ENCODE measurements at places on chromosomes 16 and 17.

DNA sequence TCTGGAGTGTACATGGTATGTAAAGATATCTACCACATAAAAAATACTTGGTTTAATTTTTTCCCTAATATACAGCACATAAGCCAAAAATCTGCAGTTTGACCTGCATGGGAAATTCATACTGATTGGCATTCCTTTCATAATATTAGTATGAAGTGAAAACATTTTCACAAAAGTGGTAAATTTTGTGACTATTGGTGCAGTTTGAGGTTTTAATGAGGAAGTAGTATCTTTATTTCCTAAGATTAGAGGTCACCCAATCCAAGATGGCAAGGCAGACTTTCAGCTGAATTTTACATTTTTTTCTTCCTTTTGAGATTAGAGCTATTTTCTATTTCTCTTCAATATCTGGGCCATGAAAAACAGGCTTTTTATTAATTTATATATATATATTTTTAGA lies 21.2 kb downstream of the METTL9 start:
- DNase-seq, result no peak

DNA sequence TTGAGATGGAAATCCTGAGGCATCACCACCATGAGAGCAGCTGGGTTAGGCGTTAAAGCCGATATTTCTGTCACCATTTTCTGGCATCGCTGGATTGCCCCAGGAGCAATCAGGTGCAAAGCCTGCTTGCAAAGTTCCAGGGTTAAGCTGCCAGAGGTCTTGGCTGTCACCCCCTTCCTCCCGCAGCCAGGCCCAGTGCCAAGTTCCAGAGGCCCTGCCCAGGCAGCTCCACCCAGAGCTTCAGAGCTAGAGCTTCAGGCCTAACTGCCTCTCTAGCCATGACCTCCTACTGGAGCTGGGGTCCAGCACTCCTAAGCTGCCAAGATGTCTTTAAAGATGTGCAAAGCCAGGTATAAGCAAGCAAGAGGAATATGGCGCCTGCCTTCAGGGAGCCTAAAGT lies 8.8 kb upstream of the TMEM238L start:
- no peak for DNase-seq

- no peak for DNase-seq
Observed at GRCh38 chr17:75603123-75603522, 15.5 kb downstream of the MYO15B start.

DNA sequence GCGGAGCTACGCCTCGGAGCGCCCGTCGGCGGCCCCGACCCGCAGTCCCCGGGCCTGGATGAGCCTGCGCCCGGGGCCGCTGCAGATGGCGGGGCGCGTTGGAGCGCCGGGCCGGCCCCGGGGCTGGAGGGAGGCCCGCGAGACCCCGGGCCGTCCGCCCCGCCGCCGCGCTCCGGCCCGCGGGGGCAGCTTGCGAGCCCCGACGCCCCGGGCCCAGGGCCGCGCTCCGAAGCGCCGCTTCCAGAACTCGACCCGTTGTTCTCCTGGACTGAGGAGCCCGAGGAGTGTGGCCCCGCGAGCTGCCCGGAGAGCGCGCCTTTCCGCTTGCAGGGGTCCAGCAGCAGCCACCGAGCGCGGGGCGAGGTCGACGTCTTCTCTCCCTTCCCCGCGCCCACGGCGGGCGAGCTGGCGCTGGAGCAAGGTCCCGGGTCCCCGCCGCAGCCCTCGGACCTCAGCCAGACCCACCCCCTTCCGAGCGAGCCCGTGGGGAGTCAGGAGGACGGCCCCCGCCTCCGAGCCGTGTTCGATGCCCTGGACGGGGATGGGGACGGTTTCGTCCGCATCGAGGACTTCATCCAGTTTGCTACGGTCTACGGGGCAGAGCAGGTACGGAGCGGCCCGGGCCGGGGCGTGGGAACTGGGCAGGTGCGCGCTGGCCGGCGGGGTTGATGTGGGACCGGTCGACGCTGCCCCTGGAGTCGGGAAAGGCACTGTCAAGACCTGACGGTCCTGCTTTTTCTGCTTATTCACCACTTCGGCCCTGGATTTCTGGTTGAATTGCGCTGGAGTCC lies 861 bp downstream of the RAB11FIP3 start:
- no peak for DNase-seq

- DNase-seq, result no peak
Observed at GRCh38 chr16:76932541-76933211, 258.3 kb upstream of the MON1B start.

DNA sequence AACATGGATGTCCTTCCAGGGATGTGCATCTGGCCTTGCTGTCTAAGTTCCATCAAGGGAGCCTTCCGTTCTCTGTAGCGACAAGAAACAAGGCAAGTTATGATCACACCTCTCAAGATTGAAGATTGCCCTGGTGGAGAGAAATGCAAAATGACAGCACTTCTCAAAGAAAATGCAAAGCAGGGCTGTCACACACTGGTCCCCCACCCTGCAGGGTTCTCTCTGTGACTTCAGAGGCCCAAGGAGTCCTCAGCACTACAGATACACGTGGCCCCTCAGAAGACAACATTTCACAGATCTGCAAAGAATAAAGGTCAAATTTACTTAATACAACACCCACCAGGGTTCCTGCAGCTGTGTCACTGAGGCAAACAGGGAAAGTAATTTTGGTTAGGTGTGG lies 60.7 kb upstream of the TEX2 start:
- no peak for DNase-seq

DNA sequence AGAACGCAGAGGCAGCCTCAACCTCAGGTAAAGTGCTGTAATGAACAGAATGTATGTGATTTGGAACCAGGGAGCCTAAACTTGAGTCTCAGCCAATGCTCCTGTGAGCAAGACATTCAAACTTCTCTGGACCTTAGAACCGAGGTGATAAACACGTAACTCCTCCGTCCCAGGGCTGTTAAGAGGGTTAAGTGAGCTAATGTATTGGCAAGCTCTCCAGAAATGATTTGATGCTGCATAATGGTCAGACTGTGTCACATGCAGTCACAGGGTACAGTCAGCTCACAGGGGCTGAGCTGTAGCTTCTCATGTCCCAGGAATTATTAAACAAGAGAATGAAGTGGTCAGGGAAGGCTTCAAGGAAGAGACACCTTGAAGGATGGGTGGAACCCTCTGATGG lies 10.0 kb upstream of the SLC4A1 start:
- DNase-seq, result no peak

DNA sequence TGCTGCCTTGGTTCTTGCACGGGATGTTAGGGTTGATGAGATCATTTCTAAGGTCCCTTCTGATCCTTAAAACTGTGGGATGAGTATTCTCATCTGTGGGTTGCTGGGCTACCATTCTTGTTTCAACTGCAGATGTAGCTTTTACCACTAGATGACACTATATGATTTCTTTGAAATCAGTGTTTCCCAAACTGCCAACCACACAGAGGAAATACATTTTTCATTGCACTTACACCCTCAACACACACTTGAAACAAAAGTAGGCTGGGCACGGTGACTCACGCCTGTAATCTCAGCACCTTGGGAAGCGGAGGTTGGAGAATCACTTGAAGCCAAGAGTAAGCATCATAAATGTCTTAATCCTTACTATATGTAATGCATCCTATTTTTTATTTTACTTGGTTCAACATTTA lies 15.3 kb downstream of the LCMT1 start:
- DNase-seq, result peak; percentile 54

- DNase-seq, result no peak
Observed at GRCh38 chr16:24686678-24687077, 42.8 kb upstream of the TNRC6A start.

DNA sequence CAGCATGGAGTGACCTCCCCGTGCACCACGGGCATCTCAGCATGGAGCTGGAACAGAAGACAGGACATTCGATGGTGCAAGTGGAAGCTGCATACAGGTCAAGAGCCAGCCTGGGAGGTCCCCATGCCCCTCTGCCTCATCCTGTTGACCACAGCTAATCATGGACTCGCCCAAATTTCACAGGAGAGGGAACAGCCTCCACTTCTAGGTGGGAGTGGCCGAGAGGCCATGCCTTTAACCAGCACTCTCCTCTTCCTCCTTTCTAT lies 3.8 kb upstream of the SLC47A2 start:
- DNase-seq, result no peak

GRCh38 chr17:56125830-56126819 lies 27.1 kb upstream of the ANKFN1 start:
- peak; percentile 30 for DNase-seq

GRCh38 chr17:21378553-21378952 lies 2.4 kb downstream of the KCNJ12 start:
- DNase-seq, result no peak

GRCh38 chr17:19656851-19657581 lies 8.5 kb downstream of the ALDH3A2 start:
- DNase-seq, result no peak

DNA sequence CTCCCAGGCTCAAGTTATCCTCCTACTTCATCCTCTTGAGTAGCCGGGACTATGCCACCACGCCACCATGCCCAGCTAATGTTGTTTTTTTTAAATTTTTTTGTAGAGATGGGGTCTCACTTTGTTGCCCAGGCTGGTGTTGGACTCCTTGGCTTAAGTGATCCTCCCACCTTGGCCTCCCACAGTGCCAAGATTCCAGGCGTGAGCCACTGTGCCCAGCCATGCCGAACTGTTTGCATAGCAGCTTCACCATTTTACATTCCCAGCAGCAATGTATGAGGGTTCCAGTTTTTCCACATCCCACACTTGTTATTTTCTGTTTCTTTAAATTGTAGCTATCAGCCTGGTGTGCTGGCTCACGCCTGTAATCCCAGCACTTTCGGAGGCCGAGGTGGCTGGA lies 2.2 kb upstream of the CTRB1 start:
- no peak for DNase-seq

GRCh38 chr16:66223176-66223780 lies 143.2 kb upstream of the CDH5 start:
- no peak for DNase-seq

- DNase-seq, result peak; percentile 99
Observed at GRCh38 chr17:1716912-1717695, 6.9 kb upstream of the TLCD2 start.

DNA sequence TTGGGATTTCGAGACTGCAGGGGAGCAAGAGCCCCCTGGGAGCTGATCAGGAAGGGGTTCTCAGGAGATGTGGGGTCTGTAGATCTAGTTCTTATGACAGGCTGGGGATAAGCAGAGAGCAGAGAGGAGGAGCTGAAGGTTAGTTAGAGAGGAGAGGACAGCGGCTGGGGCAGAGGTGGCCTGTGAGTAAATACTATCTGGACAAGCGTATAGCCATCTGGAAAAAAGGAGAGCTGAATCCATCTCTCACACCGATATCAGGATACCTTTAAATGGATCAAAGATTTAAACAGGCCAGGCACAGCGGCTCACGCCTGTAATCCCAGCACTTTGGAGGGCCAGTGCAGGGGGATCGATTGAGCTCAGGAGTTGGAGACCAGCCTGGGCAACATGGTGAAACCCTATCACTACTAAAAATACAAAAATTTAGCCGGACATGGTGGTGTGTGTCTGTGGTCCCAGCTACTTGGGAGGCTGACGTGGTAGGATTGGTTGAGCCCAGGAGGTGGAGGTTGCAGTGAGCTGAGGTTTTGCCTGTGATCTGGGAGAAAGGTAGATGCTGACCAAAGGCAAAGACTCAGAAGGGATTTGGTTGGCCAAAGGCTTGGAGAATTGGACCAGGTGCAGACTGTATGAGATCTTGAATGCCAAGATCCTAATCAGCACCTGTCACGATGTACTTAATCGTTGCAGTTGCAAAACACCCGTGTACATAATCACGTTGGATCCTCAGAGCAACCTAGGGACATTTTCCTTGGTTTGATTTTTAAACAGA lies 18.9 kb upstream of the SLC25A19 start:
- no peak for DNase-seq

- DNase-seq, result no peak
Observed at GRCh38 chr16:71648162-71648561, 22.2 kb downstream of the MARVELD3 start.

- no peak for DNase-seq
Observed at GRCh38 chr17:59331929-59332748, 684 bp downstream of the YPEL2 start.

DNA sequence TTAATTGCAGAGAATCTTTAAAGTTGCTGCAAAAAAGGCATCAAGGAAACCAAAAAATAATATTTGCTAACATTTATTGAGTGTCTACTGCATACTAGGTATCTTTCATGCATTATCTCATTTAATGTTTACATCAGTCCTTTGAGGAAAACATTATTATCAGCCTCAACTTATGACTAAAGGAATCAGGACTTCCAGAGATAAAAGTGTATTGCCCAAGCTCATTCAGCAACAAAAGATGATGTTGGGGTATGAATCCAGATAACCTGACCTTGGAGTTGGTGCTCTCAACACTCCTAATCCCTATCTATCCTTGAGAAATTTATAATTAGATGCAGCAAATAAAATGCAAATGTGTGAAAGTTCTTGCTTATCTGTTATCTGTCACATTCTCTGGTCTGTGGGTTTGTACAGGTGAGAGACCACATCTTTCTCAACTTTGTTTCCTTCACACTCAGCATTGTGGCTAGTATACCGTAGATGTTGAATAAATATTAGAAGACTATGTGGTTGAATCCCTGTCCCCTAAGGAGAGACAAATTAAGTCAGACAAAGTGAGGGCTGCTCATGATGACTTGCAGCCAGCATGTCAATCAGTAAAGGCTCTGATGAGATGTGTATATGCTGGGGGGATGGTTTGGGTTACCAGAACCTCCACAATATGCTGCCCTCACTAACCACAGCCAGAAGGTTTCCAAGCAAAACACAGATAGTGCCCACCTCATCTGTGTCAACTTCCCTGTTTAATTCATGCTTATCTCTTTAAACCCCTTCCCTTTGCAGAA lies 82.6 kb downstream of the NOG start:
- DNase-seq, result no peak

DNA sequence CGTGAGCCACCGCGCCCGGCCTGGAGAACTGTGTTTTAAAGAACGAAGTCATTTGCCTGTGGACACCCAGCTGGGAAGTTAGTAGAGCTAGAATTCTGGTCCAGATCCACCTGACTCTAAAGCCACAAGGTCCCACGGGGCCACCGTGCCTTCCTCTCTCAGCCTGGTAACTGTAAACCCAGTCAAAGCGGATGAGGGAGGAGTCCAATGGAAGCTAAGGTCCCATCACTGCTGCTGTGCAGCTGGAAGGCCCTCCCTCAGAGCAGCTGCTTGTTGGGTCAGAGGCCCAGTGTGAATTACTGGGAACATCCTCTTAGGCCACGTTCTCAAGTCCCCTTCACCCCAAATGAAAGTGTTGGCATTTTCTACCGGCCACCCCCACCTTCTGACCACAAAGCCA lies 48.8 kb upstream of the CACNG5 start:
- no peak for DNase-seq

DNA sequence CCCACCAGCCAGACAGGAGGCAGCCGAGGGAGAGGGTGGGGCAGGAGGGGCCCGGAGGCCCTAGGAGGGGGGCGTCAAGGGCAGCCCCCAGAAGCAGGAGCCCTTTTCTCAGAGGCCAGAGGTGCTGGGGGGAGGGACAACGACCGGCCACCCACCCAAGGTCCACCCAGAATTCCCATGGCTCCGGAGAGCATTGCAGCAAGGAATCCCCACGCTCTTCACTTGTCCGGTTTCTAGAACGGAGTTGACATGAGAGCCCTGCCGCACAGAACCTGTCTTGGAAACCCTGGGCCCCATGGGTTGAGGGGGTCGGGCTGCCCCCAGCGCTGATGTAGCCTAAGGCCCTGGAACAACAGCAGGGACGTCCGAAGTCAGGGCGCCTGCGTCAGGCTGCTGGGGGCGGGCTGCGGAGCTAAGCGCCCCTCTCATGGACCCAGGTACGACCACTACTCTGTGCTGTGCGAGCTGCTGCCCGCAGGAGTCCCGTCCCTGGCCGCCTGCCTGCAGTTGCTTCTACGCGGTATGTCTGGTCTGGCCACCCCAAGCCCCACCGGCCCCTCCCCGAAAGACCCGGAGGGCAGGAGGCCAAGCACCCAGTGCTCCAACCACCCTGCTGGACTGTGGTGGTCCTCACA lies 11.2 kb downstream of the CYBC1 start:
- no peak for DNase-seq

GRCh38 chr17:32227910-32228309 lies 37.7 kb upstream of the RHBDL3 start:
- DNase-seq, result no peak

All from AG04450 (cell line).